ENCODE measurements at places on chromosomes 2 and 18.
A peak's percentile ranks its signal among the peaks of the same experiment; 100 is the strongest.

GRCh38 chr2:229768235-229768634, 53.9 kb upstream of the DNER start:
- no peak for DNase-seq

- DNase-seq = no peak
These were observed 19.4 kb upstream of the DNER start for GRCh38 chr2:229733611-229734245.

GRCh38 chr2:194661431-194661830, 995.6 kb upstream of the SLC39A10 start:
- DNase-seq = no peak

GRCh38 chr2:235864733-235865515, 303.3 kb downstream of the GBX2 start:
- DNase-seq = no peak

GRCh38 chr2:125227843-125228392, 1202.8 kb downstream of the CNTNAP5 start:
- no peak for DNase-seq

GRCh38 chr18:12742453-12742852, 39.6 kb downstream of the PSMG2 start:
- DNase-seq = no peak

DNA sequence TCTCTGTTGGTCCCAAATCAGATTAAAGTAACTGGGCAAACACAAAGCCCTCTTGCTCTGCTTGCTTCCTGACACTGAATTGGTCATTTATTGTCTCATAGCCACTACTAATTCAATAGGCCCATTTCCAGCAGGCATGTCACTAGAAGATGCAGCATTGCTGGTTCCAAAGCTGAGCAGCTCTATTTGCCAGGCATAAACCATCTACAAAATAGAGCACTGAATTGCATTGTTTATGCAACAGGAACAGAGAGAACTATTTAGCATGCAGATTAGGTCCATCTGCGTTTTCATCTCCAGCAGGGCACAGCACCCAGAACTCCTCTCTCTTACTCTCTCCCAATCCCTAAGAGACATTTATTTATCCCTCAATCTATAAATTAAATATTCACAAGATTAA, 227.6 kb downstream of the SUCLG1 start:
- no peak for DNase-seq

GRCh38 chr2:224492531-224492930, 90.6 kb upstream of the FAM124B start:
- DNase-seq = no peak

DNA sequence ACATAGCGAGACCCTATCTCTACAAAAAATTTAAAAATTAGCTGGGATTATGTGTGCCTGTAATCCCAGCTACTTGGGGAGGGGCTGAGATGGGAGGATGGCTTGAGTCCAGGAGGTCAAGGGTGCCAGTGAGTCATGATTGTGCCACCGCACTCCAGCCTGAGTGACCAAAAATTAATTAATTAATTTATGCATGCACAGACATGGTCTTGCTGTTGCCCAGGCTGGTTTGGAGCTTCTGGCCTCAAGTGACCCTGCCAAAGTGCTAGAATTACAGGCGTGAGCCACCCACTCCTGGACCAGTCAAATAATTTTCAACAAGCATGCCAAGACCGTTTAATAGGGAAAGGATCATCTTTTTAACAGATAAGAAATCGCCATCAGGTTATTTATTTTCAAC, 57.7 kb upstream of the TFCP2L1 start:
- no peak for DNase-seq

DNA sequence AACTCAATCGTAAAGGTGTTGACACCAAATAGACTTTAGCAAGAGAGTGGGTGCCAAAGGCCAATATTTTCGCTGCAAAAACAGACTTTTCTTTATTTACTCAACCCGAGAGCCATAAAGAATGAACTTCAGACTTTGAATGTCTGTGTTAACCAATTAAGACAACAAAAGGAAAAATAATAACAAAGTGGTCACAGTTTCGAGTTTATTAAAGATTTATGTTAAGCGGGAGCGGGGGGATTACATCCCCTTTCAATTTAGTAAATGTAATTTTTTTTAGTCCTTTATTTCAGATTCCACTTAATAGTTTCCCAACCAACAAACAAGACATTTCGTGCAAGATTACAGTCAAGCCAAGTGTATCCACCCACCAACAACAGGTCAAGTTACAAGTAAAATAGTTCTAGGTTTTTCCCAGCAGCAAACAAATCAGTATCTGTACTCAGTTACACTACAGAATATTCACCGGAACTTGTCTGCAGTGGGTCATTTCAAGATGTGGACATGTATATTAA, 9.0 kb downstream of the CDH2 start:
- no peak for DNase-seq

- no peak for DNase-seq
These were observed 647.0 kb downstream of the TDRD15 start for GRCh38 chr2:21770787-21771186.

- DNase-seq = no peak
These were observed 527.7 kb downstream of the SOX11 start for GRCh38 chr2:6219906-6220305.

DNA sequence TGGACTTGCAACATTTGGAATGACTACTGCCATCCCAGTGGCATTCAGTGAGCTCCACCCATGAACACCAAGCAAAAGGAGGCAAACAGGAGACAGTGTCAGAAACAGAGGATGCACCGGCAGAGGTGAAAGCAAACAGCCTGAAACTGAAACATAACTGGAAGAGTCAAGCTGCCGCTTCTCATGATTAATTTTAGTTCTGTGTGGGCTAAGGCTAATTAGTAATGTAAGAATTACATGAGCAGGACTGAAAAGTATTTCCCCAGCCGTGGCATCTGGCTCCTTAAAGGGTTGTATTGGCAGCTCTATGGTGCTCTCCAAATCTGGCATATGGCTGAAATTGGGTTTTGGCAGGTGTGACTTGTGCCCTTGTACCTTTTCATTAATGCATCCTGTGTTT, 1108.1 kb downstream of the TSN start:
- DNase-seq = no peak

DNA sequence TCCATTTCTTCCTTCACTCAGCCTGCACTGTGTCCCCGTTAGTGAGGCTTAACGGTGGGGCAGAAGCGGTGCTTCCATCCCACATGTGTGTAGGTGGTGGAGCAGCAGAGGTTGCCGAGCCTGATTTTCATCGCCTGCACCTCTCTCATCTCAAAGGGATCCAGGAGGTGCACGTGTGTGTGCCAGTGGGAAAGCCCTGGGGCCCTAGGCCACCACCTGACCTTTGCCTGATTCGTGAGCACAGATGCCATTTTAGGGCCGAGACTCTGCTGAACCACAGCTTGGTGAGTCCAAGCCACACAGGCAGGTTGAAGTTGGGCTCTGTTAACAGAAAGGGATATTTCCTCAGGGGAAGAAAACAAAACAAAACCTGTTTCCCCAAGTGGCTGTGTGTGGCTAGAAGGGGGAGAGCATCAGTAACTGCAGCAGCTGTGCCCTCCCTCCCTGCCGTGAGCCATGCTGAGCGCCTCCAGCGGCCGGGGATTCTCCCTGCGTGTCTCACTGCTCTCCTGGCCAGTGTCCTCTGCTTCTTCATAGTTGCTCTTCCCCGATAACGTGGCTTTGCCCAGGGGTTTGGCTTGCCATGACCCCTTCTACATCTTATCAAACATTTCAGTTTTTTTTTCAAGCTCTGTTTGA, 81.5 kb downstream of the MAPRE2 start:
- DNase-seq = no peak

GRCh38 chr2:29164091-29164846, 49.1 kb downstream of the CLIP4 start:
- DNase-seq = no peak

GRCh38 chr2:234414596-234414995, 82.3 kb downstream of the ARL4C start:
- DNase-seq = no peak

- DNase-seq = peak; percentile 18
These were observed 194.1 kb downstream of the CLIP4 start for GRCh38 chr2:29309090-29310029.

- DNase-seq = no peak
These were observed 201.2 kb downstream of the CBLN2 start for GRCh38 chr18:72342933-72343332.

DNA sequence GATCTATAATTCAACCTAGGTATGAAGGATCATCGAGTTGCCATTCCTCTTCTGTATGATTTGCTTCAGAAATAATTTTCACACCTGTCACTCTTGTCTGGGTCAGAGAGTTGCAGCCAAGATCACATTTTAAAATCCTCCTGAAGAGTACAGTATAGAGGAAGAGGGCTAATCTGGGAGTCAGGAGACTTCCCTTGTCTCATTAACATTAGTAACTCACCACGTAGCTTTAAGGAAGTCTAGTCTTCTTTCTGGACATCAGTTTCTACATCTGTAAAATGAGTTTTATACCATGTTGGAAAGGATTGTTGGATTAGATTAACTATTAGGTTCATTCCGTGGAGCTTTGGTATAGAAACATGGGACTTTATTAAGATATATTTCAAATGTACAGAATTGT, 109.4 kb downstream of the TDRD15 start:
- no peak for DNase-seq

GRCh38 chr2:240121190-240121589, 14.9 kb downstream of the COPS9 start:
- no peak for DNase-seq

- DNase-seq = no peak
These were observed 20.1 kb downstream of the SH3RF3 start for GRCh38 chr2:109148991-109149645.

DNA sequence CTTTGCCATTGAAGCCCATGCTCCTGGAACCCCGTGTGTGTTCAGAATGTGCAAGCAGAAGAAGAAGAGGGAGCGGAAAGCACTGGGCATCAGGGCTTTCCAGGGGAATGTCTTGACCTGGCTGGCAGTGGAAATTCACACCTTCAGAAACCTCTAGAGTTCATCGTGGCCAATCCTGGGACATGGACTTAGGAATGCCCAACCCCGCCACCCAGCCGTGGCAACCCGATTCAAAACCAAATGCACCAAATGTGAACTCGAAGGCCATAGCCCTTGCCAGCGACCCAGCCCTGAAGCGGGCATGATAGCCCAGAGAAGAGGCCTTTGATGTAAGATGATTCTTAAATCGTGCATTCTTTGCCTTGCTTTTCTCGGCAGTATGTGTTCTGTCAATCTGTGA, 69.4 kb downstream of the ADI1 start:
- DNase-seq = no peak

GRCh38 chr2:160694631-160695030, 201.0 kb upstream of the RBMS1 start:
- no peak for DNase-seq

DNA sequence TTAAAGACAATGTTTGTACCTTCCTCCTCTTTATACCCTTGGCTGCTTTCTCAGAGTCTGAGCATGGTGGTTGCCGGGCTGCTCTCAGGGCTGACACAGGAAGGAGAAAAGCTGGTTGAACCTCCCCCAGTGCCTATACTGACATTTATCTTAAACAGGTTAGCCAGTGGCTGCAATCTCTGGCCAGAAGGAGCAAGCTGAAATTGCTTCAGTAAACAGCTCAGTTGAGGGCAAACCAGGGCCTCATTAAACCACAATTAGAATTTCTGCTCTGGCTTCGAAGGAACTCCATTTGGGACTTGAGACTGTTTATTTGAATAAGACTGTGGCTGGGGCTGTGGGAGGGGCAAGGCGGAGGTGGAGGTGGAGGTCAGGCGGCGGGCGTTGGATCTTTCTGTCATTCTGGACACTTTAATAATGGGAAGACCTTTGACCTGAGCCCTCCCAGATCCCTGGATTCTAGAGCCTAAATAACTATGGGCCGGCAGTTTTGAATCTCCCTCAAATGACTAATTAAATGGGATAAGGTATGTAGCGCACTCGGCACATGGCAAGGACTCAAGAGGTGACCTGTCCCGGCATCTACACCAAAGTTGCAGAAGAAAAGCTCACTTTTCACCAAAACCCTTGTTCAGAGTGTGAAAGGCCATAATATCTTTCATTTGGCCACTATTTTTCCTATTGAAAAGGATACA, 120.6 kb upstream of the MYCN start:
- DNase-seq = no peak

DNA sequence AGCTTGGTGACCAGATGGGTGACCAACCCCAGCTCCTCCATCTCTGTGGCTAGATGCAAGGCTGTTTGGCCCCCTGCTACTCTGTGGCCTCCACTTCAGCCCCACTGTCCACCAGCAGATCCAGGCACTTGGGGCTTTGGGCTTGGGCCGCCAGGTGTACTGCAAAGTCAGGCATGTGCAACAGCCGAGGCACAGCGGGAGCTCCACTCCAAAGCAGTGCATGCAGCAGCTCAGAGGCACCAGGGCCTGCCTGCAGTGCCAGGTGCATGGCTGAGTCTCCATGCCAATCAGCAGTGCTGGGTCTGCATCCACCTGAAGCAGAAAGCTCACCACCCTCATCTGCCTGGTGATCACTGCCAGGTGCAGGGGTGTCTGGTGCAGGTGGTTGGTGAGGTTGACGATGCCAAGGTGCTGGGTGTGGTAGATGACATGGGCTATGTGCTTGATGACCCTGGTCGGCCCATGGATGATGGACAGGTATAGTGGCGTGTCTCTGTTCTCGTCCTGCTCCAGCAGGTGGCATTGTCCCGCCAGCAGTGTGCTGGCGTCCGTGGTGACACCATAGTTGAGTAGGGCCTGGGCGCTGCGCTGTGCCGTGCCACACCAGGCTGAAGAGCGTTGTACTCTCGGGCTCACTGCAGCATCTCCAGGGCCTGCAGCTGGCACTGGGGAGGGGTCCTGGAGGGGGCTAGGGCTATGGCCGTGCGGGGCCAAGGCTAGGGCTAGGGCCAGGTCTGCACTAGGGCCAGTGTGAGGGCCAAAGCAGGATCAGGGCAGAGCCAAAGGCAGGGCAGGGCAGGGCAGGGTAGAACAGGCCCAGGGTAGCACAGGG, 1.0 kb upstream of the ANKRD62 start:
- DNase-seq = no peak

- no peak for DNase-seq
These were observed 12.5 kb downstream of the ZNF407 start for GRCh38 chr18:74610051-74610615.

- no peak for DNase-seq
These were observed 5.2 kb upstream of the PRLH start for GRCh38 chr2:237561221-237561620.

DNA sequence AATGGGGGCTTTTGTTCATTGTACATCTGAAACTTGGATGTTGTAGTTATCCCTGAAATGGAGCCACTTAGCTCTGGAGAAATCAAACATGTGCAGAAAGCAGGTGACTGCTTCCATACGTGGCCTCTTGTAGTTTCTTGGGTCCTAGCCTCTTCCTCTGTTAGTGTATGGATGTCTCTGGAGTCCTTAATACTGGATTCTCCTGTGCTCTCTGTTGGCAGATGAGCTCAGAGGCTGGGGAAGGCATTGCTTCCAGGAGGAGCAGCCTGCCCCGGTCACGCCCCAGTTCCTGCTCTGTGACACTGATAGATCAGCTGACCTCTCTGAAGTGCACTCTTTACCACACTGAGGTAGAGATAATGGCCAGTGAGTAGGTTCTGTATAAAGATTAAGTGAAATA, 176.2 kb downstream of the LDLRAD4 start:
- no peak for DNase-seq

- no peak for DNase-seq
These were observed 310.5 kb downstream of the LRATD1 start for GRCh38 chr2:14942987-14943386.

GRCh38 chr2:95388856-95389244, 13.7 kb upstream of the FAHD2A start:
- DNase-seq = no peak
